ENCODE measurements at places on chromosomes 4 and X. TPM values are rescaled to one million over a fixed set of nuclear protein-coding genes. Genes with fewer than 3 reads are reported as not detected.

GRCh38 chrX:40245488-40246071 is 147.8 kb upstream of the BCOR start:
- no peak for DNase-seq

DNA sequence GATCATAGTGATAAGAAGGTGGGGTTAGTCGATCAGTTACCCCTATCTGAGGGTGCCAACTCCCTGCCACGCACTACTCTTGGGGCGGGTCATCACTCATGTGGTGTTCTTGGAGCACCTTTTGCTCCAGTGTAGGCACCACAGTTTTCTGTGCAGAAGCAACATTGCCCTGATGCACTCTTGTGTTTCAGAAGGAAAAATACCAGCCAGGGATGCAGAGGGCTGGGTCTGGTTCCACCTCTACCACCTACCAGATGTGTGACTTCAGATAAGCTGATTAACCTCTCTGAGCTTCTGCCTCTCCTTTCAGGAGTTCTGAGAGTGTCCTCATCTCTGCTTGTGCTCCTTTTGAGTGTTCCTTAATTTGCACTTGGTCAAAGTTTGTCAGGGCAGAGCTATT is 29.9 kb upstream of the PROM1 start:
- no peak for DNase-seq

DNA sequence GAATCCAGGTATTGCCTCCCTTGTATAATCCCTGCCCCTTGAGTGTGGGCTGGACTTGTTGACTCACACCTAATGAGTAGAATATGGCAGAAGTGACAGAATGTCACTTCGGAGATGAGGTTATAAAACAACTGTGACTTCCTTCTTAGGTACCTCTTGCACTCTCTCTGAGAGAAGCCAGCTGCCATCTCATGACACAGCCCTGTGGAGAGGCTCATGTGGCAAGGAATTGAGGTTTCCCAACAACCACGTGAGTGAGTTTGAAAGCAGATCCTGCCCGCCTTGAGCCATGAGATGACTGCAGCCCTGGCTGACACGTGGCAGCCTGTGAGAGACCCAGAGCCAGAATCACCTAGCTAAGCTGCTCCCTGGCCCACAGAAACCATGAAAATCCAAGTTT is 13.5 kb downstream of the ASB11 start:
- no peak for DNase-seq

DNA sequence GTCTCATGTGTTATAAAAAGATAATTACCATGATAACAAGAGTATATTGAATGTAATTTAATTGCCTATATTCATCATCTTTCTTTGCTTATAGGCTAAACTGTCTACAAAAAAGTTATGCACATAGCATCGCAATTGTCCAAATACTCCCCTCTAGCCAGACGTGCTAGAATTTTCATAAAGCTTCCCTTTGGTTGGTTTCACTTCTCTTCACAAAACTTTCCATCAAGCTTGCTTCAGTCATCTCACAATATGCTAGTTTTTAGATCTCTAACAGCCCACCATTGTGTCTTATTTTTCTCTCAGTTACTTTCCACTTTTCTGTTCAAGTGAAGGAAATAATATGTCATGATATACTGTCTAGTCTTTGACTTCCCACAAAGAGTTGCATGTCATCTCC is 448.3 kb upstream of the SPANXN1 start:
- no peak for DNase-seq

DNA sequence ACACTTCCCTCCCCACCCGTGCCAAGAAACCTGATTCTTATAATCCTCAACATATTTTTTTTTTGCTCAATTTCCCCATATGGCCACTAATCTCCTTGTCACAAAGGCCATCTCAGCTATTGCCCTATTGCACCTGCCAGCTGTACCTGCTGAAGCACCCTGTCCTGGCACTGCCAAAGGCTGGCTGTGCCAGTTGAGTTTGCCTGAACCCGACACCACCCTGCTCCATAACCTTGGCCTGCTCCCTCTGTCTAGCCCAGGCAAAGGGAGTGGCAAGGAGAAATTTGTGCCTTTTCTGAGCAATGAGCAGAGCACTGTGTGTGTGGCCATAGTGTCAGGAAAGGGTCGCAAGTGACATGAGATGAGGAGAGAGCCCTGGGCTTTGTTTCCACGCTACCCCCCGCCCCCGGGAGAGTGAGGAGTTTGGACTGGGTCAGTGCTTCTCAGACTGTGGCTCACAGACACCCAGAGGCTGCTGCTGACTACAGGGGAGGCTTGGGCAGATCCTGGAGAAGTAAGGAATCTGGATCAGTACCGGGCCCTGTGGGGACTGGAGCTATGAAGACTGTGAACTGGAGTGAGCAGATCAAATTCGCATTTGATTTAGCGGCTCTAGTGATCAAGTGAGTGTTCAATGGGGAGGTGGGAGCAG is 42.2 kb upstream of the HMGB3 start:
- DNase-seq: peak; percentile 44

- no peak for DNase-seq
Measured at GRCh38 chr4:10622728-10623127, 61.8 kb downstream of the CLNK start.

DNA sequence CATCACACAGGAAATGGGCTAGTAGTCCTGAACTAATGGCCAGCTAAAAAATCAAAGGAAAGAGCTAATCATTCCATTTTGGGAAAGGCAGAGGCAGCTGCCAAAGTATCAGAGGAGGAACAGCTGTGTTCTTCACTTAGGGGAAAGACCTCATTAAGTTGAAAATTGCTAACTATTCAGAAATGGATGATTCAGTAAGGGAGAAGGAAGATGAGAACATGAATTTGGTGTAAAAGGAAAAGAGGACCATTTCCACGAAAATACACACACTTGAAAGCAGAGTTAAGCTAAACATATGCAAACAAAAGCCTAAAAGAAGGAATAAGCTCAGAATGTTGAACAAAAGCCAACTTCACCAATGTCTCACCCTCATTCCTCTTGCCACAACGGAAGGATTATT is 90.4 kb downstream of the PCDH19 start:
- no peak for DNase-seq

DNA sequence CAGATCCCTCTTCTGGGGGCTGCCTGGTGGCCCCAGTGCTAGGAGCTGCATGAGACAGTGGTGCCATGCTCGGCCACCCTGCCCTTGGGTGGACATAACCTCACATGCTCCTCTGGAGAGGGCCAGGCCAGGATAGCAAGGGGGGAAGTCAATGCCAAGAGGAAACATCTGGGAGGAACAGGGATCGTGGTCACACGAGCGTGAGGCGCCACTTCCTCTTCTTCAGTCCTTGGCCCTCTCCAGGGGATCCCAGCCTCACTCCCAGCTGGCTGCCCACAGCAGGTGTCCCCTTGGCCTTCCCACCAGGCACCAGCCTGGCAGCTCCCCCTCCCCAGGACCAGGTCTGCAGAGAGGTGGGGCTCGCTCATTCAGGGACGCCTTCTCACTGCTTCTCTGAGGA is 28.6 kb downstream of the TBC1D14 start:
- peak; percentile 84 for DNase-seq

GRCh38 chrX:136291824-136292223 is 8.9 kb upstream of the ADGRG4 start:
- no peak for DNase-seq

- no peak for DNase-seq
Measured at GRCh38 chr4:168380290-168380689, 61.7 kb upstream of the DDX60 start.

RXFP1 gene
- total RNA-seq: not detected

MAGEB18 gene
- not detected for total RNA-seq
